ENCODE measurements at places on chromosomes 6 and 20.

- no peak for DNase-seq
Measured at GRCh38 chr20:17666481-17666880, 15.6 kb downstream of the RRBP1 start.

DNA sequence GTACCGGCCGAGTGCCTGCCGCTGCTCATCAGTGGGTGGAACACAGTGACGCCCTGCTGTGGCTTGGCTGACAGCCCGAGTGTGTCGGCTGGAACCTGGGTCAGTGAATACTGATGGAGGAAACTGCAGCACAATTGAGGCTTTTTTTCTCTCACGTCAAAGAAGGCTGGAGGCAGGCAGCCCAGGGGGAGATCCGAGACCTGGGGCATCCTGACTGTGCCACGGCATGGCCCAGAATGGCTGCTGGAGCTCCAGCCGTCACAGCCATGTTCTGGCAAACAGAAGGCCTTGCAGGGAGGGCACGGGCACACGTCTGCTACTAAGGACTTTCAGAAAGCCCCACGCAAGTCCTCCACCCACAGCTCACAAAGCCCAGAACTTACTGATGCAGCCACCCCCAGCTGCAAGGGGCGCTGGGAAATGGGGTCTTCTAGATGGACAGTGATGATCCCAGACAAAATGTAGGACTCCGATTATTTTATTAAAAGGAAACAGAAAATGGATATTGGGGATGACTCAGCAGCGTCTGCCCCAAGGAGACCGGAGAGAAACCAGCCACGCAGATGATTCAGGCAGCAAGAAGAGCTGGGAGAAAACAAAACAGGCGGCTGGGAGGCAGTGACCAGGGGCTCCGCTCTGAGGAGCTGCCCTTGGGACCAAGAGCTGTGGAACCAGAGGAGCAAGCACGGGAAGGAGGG, 140.0 kb downstream of the TAF4 start:
- DNase-seq, result no peak

GRCh38 chr20:3165473-3166337, 6.0 kb upstream of the FASTKD5 start:
- no peak for DNase-seq

DNA sequence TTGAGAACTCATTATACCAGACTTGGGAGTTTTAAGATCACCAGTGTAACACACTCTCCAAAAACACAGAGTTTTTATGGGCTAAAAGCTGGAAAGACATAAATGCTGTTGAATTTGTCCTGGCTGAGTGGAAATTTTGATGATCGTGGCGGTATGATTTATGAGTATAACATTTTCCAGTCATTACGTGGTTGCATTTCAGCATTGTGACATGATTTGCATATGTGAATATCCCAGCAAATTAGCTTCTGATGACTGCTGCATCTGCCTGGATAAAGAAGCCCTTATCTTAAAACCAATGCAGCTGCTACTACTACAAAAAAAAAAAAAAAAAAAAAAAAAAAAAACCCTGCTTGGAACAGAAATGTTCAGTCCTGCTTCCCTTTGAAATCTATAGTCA, 850.9 kb downstream of the TFAP2A start:
- DNase-seq, result no peak

GRCh38 chr6:148761527-148762011, 14.7 kb downstream of the UST start:
- DNase-seq, result no peak

DNA sequence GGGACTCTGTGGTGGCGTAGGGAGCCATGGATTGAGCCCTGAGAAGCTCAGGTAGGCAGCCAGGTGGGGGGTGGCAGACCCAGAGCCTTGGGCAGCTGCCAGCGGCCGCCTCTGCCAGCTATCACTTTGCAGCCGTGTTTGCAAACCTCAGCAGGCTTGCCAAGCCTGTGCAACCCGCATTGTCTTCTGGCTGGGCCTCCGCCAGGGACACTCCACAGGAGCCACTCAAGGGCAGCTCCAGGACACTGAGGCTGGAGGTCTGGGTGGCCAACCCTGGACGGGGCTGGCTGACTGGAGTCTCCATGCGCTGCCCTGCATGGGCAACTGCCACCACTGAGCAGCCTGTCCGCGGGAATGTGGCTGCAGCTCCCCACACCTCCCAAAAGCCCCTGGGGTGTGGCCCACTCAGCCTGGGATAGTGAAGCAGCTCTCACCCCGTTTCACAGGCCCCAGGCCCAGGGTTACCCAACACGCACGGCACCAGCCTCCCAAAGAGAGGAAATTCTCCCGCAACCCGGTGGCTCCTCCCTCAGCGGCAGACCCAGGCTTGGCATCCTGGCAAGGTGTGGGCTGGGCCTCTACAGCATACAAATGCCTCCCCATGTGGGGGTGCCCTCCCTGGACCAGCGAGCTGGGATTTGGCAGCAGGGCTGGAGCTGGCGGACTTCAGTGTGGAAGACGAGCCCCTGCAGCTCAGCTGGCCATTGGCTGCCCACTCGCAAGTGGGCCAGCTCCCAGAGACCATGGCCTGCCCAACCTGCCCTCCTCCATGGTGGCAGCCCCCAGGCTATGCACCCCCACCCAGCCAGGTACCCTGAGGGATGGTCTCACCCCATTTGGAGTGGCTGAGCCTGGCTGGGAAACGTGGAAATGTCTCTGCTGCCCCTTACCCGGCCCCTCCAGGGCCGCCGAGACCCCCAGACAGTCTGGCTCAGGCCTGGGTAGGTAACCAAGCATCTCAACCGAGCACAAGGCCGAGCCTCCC, 2.9 kb downstream of the CHRNA4 start:
- no peak for DNase-seq

- no peak for DNase-seq
Measured at GRCh38 chr6:3898265-3898994, 49.3 kb downstream of the FAM50B start.

GRCh38 chr6:101413773-101414172, 20.3 kb downstream of the GRIK2 start:
- DNase-seq, result no peak

DNA sequence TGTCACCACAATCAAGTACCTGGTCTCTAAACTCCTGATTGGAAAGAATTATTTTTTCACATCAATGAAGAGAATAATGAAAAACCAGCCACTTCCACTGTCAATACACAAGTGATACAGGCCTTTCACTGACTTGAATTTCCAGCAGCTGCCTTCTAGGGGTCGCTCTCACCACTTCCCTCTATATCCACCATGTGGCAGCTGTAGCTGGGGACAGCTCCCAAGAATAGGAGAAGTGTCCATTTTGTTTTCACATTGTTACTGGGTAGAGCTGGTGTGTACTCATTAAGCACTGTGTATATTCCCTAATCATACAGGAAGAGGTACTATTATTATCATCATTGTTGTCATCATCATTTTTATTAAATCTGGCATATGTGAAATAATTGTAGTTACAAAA, 438.4 kb upstream of the SPTLC3 start:
- DNase-seq, result no peak

- DNase-seq, result no peak
Measured at GRCh38 chr20:2637246-2637645, 15.2 kb upstream of the NOP56 start.

DNA sequence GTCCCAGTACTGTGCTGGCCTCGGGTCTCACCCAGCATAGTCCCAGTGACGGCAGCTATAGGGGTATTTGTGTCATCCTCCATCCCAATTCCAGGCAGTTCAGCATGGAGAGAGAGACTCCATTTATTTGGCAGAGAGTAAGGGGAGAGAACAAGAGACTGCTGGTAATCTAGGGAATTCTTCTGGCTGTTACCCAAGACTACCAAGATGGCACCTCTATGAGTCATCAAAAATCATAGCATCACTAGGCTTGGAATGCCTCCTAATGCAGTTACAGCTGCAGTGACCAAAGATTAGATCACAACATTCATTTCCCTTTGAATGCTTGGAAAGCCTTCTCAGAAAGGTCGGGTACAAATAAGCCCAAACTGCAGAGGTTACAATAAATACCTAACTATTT, 660.4 kb upstream of the FLRT3 start:
- no peak for DNase-seq
